CD4-positive, alpha-beta T cell treated with Interleukin-4 for 4 hours (primary cell): ENCODE measurements at places on chromosomes 5 and 9.

DNA sequence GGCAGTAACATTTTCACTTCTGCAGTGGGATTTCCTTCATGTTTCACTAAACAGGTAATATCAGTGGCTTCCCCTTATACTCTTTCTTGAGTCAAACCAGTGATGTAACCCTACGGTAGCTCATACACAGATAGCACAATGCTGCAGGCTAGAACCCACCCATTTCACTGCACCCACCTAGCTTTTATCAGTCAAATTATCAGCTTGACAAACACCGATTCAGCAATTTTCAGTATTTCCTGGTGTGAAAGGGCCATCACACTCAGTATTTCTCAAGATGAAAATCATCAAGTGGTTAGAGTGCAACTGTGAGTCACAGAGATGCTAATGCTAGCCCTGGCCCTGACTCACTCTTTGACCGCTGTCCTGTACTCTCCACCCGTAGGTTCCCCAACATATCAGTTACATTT, 242.3 kb upstream of the PTGER4 start:
- DNase-seq, result peak; percentile 81

GRCh38 chr9:26131886-26132285, 453.6 kb upstream of the TUSC1 start:
- DNase-seq, result no peak

- DNase-seq, result no peak
Measured at GRCh38 chr5:5695266-5695665, 272.8 kb downstream of the ICE1 start.

- DNase-seq, result no peak
Measured at GRCh38 chr5:32615236-32615635, 29.9 kb downstream of the SUB1 start.

GRCh38 chr9:128420651-128421481, at the start of gene CERCAM:
TSS of gene CERCAM (plus strand) at chr9:128420857. CDS start at chr9:128420878, 21 bp downstream.
- DNase-seq, result peak; percentile 23

GRCh38 chr9:132439153-132439552, 29.1 kb downstream of the CFAP77 start:
- DNase-seq, result no peak

DNA sequence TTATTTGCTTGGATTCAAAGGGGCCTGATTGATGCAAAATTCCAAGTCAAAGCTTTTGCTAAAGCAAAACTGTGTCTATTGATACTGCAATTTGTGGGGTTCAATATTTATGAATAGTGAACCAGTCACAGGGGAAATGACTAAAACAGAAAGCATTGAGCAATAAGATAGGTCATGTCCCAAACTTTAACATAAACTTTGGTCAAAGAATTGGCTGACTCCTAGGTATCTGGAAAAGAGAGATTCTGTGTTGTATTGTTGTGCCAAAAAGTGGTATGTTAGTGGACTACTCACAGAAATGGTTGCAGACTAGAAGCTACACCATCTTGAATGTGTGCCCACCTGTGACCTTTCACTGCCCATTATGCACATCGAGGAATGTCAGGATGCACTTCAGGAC, 585.5 kb upstream of the RGMB start:
- DNase-seq, result no peak

GRCh38 chr5:76469656-76470290, 66.7 kb downstream of the IQGAP2 start:
- DNase-seq, result no peak

DNA sequence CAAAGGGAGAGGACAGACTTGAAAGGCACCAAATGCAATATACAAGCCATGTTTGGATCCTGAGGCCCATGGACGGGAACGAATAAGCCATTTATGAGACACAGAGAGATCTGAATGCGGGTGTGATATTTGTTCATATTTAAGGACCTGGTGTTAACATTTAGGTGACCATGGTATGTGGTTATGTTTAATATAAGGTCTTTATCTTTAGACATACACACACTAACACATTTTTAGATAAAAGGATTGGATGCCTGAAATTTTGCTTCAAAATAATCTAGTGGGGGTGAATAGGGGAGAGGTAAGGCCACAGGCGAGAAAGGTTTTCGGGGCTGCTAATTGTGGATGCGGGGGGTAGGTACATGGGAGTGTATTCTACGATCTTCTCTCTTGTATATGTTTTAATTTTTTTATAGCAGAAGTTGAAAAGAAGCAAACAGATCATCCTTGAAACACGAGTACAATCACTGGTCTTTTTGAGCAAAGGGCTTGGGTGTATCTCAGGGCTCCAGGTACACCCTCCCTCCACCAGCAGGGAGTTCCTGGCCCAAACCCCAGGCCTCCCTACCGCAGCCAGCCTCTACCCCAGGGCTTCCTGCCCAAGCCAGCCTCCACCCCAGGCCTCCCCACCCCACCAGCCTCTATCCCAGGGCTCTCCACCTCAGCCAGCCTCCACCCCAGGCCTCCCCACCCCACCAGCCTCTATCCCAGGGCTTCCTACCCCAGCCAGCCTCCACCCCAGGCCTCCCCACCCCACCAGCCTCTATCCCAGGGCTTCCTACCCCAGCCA, 12.2 kb downstream of the AKNA start:
- no peak for DNase-seq

- no peak for DNase-seq
Measured at GRCh38 chr5:56837381-56837780, 22.0 kb downstream of the MAP3K1 start.

DNA sequence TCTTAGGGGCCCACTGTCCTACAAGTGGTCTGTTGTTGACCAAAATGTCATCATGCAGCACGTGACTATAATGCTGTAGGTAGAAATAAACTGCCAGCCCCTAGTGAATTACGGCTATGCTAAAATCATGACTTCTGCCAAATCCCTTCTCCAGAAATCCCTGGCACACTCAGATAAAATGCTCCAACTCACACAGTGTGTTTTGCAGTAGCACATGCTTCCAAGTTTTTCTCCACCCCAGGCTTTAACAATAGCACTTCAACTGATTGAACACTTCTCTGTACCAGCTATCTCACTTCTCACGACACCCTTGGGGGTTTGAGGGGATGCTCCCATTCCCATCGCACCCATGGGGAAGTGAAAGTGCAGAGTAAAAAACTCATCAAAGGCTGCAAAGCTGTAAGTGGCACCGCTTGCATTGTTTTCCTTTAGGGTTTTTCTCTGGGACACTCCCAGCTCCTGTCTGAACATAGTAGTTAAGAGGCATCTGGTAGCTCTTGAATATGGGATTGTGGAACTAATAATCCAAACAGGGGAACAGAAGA, 151.0 kb upstream of the SLC24A2 start:
- no peak for DNase-seq

- no peak for DNase-seq
Measured at GRCh38 chr9:120465685-120466407, 114.1 kb downstream of the CDK5RAP2 start.

DNA sequence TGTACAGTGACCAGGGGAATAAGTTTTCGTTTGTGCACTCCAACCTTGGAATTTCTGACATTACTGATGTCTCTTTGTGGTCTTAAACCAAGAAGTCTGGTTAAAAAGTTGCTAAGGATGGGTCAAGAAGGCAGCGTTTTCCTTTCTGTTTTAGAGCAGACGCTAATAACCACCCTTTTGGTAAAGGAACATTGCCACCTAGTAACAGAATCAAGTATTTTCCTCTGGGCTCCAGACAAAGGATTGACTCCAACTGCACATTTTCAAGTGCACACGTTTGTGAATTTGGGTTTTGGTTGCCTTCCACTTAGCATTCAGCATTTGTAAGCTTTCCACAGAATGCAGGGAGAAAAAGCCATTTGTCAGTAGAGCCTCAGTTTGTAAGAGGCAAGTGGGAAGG, 22.2 kb upstream of the CEP78 start:
- DNase-seq, result peak; percentile 38

DNA sequence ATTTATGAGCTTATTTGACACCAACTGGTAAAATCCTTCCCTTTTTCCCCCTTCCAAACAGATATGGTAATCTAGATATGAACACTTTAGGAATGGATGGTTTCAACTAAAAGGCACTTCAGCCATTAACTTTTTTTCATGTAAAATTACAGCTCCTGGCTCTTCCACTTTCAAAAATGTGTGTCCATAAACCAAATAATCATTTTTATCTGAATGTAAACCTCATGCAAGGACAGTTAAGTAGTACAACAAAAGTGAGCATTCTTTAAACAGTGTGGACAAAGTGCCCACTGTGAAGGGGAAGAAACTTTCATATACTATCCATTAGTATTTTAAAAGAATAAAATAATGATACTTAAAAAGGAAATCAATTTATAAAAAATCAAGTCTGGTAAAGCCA, 17.2 kb downstream of the RAB14 start:
- DNase-seq, result no peak

GRCh38 chr5:135041726-135042125, 7.7 kb upstream of the PITX1 start:
- no peak for DNase-seq

- no peak for DNase-seq
Measured at GRCh38 chr9:91978740-91979414, 28.8 kb upstream of the ROR2 start.

DNA sequence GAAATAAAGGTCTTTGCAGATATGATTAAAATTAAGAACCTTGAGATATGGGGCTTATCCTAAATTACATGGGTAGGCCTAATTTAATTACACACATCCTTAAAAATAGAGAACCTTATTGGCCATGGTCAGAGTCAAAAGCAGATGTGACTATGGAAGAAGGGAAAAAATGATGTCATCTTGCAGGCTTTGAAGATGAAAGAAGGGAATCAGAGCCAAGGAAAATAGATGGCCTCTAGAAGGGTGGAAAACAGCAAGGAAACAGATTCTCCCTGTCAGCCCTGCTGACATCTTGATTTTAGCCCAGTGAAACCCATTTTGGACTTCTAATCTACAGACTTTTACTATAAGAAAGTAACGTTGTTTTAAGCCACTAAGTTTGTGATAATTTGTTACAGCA, 37.6 kb upstream of the KCNN2 start:
- DNase-seq, result no peak

DNA sequence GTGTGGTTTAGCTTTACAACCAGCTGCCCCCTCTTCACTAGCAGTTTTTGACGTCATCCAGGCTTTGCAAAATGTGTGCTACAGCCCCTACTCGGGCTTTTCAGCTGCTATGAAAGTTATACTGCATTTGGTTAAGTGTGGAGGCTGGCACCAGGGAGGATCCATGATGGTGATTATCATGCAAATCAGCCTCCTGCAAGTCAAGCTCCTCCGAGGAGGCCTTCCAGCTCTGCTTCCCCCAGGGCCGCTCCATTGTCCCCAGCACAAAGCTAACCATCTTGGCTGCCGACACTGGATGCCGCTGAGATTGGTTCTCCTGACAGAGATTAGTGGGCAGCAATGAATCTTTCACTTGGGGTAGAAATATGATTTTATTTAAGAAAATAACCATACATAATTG, 159.6 kb downstream of the NR2F1-AS1 start:
- DNase-seq, result no peak

- DNase-seq, result no peak
Measured at GRCh38 chr9:70488793-70489105, 74.3 kb upstream of the KLF9 start.

- DNase-seq, result no peak
Measured at GRCh38 chr5:180034564-180034963, 37.0 kb downstream of the RNF130 start.

- DNase-seq, result no peak
Measured at GRCh38 chr5:71884926-71885325, 165.9 kb downstream of the CARTPT start.

DNA sequence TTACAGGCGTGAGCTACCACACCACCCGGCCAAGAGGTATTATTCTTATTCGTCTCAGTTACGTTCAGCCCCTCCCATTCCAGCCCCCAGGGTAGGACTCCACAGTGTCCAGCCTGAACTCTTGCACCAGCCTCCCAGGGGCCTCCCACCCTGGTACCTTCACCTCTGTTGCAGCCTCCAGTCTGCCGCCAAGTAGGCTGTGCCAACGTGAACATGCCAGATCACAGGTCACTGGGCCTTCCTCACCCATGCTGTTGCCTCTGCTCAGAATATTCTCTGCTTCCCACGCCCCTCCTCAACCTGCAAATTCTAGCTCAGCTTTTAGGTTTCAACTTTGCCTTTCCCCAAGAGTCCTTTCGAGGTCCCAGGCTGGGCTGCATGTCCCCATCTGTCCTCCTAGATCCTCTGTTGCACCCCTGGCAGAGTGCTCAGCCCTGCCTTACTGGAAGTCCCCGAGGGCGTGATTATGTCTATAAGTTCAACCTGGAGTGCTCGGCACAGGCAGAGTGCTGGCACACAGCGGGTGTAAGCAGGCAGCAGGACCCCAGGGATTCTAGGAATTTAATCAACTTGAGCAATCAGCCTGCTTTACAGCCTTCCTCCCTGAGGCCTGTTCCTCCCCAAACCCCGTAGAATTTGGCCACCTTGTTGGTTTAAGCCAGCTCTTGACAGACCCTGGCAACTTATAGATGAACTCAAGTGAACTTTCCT, 13.1 kb upstream of the STXBP1 start:
- no peak for DNase-seq

- peak; percentile 47 for DNase-seq
Measured at GRCh38 chr9:1939926-1940368, 75.2 kb upstream of the SMARCA2 start.

- DNase-seq, result no peak
Measured at GRCh38 chr9:93620041-93620506, 43.7 kb downstream of the PHF2 start.

- no peak for DNase-seq
Measured at GRCh38 chr5:72036951-72037350, 70.3 kb upstream of the MAP1B start.

GRCh38 chr5:93417490-93417889, 163.5 kb downstream of the NR2F1-AS1 start:
- DNase-seq, result no peak

DNA sequence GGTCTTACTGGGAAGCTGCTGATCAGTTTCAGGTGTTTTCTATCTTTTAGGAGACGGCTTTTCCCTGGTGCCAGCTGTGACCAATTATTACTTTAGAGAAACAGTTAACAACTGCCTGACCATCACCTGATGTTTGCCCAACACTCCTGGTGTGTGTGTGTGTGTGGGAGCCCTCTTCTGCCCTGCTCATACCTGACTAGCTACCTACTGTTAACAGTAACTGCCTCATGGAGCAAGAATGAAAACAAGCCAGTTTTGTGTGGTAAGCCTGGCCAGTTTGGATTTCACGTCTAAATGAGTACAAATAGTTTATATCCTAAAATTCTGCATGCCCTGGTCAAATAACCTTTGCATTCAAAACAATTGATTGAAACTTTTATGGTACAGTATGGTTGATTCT, 46.1 kb upstream of the RIOK2 start:
- DNase-seq, result no peak

- DNase-seq, result no peak
Measured at GRCh38 chr5:18088020-18088579, 453.8 kb downstream of the TAF11L14 start.

- DNase-seq, result no peak
Measured at GRCh38 chr5:119373449-119373858, 17.6 kb downstream of the TNFAIP8 start.

DNA sequence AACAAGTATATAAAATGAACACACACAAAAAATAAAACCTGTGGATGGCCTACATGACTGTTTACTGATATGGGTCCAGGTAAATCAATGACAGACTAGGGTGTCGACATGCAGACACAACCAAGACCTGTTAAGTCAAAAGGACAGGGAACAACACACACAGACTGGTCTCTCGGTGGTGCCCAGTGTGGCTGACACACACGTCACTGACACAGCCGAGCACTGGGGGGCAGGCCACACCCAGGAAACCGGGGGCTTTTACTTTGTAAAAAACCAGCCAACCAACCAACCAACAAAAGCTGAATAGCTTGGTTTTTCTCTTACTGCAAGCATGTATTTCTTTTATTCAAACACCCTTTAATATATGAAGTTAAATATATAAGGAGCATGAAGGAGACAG, 5.0 kb downstream of the FAM163B start:
- DNase-seq, result no peak
